Heart right ventricle (tissue), 16 donors: ENCODE measurements at places on chromosomes 6 and 20.

DNA sequence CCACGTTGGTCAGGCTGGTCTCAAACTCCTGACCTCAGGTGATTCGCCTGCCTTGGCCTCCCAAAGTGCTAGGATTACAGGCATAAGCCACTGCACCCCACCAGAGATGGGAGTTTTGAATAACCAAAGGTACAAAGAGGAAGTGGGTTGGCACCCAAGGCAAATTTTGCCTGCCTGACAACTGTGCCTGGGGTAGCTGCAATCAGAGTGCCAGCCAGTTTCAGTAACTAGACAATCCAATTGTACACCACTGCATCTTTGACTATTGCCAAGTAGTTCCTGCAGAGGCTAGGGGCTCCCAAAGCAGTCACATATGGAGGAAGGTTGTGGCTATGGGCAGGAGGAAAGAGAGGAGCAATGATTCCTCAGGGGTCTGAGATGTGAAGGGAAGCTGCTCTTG, 16.6 kb downstream of the ZC3H12D start:
- no peak for DNase-seq

GRCh38 chr6:166106076-166106686, 61.5 kb downstream of the TBXT start:
- DNase-seq = peak; percentile 63

DNA sequence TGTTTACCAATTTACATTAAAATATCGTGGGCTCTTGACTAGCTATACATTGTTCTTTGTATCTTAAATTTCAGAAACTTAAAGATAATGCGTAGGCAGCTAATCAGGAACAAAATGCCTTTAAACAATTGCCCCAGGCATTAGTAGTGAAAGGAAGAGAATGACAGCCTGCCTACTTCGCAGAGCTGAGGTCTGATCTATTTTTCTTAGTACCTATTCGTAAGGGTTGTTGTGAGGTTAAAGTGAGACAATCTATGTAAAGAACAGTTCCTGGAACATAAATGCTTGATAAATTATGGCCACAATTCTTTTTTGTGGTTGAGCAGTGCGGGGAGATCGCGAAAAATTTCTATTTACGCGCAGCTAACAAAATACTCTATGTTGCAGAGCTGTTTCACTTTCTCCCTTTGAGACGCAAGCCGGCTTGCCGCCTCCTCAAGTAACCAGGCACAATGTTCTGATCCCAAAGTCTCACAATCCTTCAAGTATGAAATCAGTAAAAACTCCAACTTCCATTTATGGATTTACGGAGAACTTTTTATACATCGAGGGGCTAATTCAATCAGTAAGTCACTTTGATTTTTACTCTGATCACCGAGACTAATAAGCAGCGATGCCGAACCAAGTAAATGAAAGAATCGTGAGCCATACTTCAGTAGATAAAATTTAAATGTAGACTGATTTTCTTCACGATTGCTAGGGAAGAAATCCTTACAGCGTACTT, 878 bp upstream of the PNRC1 start:
- peak; percentile 46 for DNase-seq

DNA sequence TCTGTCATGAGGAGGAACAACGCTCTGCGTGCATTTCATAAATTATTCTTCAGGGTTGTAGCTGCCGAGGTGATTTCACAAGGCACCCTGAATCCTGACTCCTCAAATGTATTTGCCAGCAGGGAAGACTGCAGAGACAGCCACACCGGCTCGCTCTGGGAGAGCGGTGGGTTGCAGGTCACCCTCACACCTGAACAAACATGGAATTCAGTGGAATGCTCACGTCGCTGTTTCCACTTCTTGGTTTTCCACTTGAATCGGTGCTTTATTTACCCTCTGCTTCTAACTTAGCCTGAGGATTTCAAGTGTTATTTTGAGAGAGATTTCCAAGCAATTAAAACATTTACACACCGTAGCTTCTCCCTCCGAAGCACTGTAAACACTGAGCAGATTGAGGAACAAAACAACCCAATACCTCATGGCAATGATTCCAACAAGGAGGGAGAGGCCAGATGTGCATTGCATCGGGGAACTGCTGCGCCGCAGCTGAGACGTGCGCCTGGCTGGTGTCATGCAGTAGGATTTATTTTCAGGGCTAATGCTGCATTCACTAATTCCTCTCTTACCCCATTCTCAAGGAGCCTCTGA, 59.5 kb upstream of the GGTLC1 start:
- DNase-seq = no peak

DNA sequence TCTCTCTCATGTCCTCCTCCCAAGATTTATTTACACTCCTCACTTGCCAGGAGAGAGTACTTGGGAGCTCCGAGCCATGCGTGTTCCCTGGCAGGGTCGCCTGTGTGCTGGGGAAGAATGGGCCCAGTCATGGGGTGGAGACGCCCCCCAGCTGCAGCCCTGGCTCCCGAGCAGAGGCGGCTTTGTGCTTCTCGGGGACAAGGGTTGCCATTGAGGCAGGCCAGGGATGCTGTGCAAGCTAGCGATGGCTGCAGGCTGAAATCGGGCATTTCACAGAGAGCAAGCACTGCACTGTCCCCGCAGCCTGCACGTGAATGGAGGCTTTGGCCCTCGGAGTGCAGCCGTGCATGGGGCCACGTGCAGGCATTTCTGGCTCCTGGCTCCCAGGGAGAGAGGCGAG, 23.8 kb downstream of the PHACTR3 start:
- DNase-seq = no peak

GRCh38 chr20:20691477-20692235, 20.8 kb downstream of the RALGAPA2 start:
- DNase-seq = no peak

DNA sequence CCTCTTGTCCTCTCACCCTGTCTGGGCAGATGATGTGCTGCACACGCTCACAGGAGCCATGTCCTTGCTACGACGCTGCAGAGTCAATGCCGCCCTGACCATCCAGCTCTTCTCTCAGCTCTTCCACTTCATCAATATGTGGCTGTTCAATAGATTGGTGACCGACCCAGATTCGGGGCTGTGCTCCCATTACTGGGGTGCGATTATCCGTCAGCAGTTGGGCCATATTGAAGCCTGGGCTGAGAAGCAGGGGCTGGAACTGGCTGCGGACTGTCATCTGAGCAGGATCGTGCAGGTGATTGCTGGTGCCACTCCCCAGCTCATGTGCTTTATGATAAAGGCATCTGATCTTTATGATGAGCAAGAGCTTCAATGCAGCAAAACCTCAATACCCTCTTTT, 82.3 kb upstream of the KIF25 start:
- DNase-seq = no peak

GRCh38 chr6:91669154-91669870, 1082.4 kb upstream of the MAP3K7 start:
- DNase-seq = no peak

GRCh38 chr6:139050770-139051313, 22.3 kb downstream of the ABRACL start:
- DNase-seq = no peak

- DNase-seq = peak; percentile 17
These were observed 105.3 kb upstream of the BMP5 start for GRCh38 chr6:55980627-55981211.

- DNase-seq = no peak
These were observed 330.5 kb downstream of the TFAP2A start for GRCh38 chr6:10084111-10084986.

DNA sequence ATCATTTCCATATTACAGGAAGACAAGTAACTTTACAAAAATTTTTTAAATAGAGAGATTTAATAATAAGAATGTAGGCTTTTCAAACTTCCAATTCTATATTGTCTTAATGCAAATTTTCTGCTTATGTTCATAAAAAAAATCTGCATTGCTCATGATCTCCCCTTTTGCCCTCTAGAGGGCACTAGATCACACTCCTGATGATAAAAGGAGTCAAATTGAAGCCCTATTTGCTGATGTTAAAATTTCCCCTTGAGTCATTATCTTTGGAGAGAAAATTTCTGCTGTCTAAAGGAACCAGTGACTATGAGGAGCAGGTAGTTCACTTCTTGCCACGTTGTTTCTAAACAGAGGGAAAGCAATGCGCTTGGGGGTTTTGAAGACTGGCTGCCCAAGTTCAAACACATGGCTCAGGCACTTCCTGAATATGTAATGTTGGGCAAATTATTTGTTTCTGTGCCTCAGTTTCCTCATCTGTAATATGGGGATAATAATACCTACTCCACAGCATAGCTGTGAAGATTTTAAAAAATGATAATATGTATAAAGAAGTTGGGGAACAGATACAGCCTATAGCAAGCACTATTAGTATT, 874.2 kb downstream of the TFAP2A start:
- no peak for DNase-seq

DNA sequence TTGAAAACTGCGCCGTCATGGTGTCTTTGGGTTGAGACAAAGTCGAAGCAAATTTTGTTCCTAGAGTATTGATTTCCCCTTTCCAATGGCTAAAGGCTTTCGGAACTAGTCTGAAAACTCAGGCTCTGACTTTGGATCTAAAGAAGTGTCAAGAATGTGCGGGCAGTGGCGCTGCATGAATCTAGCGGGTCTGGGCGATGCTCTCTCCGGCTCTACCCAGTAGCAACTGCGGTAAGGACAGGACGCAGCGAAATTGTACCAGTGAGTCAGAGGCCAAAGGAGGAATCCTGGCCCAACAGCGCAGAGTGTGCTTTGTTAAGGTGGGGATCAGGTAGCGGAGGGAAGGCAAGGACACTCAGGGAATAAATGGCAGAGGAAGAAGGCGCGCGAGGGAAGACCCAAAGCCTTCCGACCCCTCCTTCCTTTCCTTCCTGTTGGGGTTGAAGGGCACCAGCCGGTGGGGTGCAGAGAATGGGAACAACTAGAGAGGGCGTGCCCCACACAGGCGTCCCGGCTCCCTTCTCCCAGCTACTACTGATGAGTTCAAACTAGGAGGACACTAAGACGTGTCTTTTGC, 32.1 kb downstream of the HLA-F start:
- DNase-seq = no peak
